ENCODE measurements at places on chromosomes 13 and 19.

- DNase-seq, result no peak
These were observed 15.4 kb downstream of the CEBPA start for GRCh38 chr19:33286899-33287298.

- peak; percentile 38 for DNase-seq
These were observed 6.6 kb upstream of the ZNF428 start for GRCh38 chr19:43625918-43626579.

GRCh38 chr19:18432275-18433014 lies 5.5 kb downstream of the ISYNA1 start:
- DNase-seq, result no peak

DNA sequence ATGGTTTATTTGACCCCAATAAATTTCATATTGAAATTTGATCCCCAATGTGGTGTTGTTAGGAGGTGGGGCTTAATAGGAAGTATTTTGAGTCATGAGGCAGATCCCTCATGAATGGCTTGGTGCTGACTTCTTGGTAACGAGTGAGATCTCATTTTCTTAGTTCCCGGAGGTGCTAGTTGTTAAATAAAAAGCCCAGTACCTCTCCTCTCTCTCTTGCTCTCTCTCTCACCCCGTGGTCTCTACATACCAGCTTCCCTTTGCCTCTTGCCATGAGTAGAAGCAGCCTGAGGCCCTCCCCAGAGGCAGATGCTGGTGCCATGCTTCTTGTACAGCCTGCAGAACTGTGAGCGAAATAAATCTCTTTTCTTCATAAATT lies 39.4 kb upstream of the KATNAL1 start:
- DNase-seq, result no peak

DNA sequence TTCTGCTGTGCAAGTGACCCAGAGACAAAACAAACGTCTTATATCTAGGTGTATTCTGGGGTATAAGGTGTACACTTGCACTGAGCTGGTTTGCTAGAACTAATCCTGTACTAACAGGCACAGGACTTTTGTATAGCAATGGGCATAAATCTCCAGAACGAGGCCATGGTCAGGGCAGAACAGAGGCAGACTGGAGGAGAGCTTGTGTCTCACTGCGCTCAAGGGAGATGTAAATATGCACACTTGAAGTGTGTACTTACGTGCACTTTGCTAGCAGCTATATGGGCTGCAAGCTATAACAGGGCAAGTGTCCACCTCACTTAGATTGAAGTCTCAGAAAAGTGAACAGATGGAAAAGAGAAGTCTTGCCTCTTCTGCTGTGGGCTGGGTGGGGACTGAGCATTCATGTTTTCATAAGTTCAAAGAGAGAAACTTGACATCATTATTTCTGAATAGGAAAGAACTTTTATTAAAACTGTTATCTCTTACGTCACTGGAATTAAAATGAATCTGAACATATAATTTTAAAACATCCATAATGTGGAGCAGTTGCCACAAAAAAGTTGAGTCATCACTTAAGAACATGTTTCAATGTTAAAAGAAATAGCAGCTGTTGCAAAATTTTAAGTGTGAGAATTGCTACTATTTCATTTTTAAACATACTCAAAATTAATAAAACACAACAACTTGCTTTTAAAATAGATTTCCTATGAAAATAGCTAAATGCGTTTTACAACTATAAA lies 888.3 kb downstream of the PCDH9 start:
- no peak for DNase-seq
